ENCODE measurements at places on chromosomes 12 and 14. TPM values are rescaled to one million over a fixed set of nuclear protein-coding genes. Genes with fewer than 3 reads are reported as not detected.

Gene C12orf54
- total RNA-seq = not detected

Gene GPRC5D
- total RNA-seq = not detected

Gene TRIM9
- total RNA-seq = 6.0 TPM

Gene SNX6
- total RNA-seq = 40.2 TPM

Gene ATP2A2
- total RNA-seq = 122 TPM
